ENCODE measurements at places on chromosomes 2 and 18.

- DNase-seq, result no peak
Observed at GRCh38 chr2:138665937-138666336, 114.3 kb downstream of the NXPH2 start.

DNA sequence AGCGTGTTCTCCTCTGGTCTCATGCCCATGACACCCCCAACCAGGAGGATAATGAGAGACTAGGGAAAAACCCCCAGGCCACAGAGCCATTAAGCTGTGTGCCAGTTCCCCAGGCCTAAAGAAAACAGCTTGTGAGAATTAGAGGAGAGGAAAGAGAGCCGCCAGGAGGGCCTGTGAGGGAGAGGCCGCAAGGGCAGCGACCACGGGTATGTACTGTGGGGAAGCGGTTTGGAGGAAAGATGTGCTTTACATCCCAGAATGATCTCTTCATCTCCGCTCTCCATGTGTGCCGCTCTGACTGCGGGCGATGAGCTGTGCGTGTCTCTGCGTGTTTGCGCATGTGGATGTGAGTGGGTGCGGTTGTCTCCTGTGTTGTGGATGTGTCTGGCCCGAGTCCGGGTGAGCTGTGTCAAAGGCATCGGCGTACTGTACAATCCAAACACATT lies 82.9 kb downstream of the DYSF start:
- no peak for DNase-seq

GRCh38 chr2:221337957-221338685 lies 234.0 kb downstream of the EPHA4 start:
- no peak for DNase-seq

DNA sequence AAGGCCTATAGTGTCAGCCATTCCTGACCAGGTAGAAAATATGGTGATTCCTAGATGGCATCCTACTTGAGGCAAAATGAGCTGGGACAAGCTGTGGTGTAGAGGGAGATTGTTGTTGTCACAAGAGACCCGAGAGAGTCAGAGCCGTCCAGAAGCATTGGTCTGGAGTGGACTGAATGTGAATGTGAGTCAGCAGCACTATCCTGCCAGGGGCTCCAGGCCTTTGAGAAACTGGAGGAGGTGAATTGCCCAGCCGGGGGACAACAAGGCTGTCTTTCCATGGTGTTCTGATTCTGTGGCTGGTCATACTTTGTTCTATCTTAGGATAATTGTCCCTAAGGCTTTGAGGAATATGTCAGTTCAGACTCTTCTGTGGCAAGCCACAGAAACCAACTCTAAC lies 29.4 kb upstream of the EIF2AK3 start:
- no peak for DNase-seq

- no peak for DNase-seq
Observed at GRCh38 chr18:60898111-60898510, 435.1 kb upstream of the CDH20 start.

- no peak for DNase-seq
Observed at GRCh38 chr18:8960740-8961657, 141.5 kb upstream of the NDUFV2 start.

GRCh38 chr2:203722411-203722810 lies 16.0 kb downstream of the CD28 start:
- no peak for DNase-seq

- no peak for DNase-seq
Observed at GRCh38 chr18:74430231-74430630, 26.9 kb downstream of the DIPK1C start.

GRCh38 chr18:7577706-7578105 lies 10.6 kb downstream of the PTPRM start:
- no peak for DNase-seq

- DNase-seq, result no peak
Observed at GRCh38 chr2:425947-426346, 138.1 kb upstream of the ALKAL2 start.

GRCh38 chr2:134714228-134714627 lies 4.6 kb downstream of the TMEM163 start:
- no peak for DNase-seq

- no peak for DNase-seq
Observed at GRCh38 chr2:240821429-240821778, 1.4 kb upstream of the KIF1A start.

- no peak for DNase-seq
Observed at GRCh38 chr2:112923237-112923966, 12.4 kb downstream of the IL37 start.

DNA sequence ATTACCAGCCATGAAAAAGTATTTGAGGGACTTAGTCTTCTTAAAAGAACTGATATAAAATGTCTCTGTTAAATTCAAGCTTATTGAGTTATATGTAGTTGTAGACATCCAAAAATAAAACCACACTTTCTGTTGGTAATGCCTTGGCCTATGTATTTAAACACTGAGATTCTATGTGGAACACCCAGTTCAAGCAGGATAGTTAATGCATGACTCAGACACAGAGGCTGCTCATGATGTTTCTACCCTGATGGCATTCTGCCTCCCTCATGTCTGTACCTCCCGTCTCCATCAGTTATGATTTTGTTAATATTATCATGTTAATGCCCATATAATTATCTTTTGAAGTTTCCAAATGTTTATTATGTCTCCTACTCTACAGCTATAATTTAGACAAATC lies 164.5 kb downstream of the XIRP2 start:
- DNase-seq, result no peak

DNA sequence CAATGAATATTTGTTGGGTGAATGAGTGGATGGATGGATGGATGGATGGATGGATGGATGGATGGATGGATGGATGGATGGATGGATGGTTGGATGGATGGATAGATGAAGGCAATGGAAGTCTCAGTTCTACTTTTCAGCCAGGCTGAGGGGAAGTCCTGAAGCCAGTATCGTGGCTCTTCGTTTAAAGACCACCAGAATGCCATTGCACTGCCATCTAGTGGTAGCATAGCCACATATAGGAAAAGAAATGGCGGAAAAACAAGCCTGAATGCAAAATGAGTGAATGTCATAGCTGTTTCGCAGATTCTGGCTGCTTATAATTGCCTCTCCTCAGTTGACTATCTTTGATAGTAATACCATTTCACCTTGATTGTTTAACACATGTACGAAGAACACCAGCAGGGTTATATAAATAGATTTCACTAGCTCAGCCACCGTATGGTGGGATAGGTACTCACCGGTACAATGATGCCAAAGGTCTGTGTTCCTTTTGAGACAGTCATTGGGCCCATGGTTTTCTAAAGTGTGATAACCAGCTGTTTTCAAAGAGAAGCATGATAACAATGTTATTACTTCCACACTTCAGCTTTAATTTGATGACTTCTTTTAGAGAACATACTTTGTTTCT lies 62.3 kb upstream of the GREB1L start:
- DNase-seq, result peak; percentile 40

DNA sequence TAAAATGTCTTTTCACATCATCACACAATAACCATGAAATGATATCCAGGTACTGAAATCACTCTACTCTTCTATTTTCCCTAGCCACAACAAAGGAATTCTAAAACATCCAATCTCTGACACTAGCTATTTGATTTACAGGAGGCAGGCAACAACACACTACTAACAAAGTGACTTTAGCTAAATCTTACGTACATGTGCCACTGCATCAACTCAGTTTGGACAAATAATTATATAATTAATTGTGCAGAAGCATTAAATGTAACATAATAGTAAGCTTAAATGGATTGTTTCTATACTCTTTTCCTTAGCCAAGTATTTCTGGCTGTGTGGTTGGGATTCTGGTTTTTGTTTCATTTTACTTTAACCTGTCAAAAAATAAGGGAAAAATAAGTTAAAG lies 192.4 kb downstream of the AFF3 start:
- no peak for DNase-seq

- DNase-seq, result no peak
Observed at GRCh38 chr2:60926741-60927552, 45.6 kb downstream of the REL start.

GRCh38 chr2:40751981-40752380 lies 300.1 kb upstream of the SLC8A1 start:
- DNase-seq, result no peak

DNA sequence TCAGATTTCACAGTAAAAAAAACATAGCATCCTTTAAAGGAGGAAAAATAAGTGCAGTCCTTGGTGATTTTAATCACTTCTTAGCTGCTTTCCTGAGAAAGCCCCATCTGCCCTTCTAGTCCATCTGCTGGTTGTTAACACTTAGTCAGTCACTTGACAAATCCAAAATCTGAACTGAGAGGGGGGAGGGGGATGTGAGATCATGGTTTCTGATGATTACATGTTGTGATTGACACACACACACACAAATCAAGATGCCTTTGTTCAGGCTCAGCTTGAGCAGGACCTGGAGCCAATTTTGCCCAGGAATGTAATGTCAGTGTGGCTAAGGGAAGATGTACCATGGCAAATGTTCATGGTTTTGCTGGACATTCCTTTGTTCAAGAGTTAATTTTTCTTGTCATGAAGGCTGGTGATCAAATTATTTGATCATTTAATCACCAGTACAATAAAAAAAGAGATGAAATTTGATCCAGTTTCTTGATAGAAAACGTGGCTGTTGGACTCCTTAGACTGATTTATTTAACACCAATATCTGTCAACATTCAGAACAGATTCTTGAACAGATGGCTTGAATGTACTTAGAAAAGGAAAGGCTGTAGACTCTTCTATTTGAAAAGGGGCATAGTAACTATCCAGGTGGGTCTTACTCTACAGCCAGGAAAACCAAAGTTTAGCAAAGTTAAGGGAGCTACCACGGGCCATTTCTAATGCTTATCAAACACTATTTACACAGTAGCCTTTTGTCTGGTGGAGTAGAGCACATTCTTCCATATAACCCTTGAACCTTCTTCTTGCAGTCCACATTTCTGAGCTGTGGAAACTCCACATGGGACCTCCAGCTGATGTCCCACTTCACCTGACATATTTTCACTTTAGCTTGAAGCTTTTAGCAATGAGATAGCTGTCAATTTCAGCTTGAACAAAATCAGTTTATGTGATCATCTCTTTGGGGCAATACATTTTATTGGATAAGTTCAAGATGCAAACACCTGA lies 408.7 kb downstream of the PIK3C3 start:
- no peak for DNase-seq

- DNase-seq, result no peak
Observed at GRCh38 chr2:69939722-69940121, 21.7 kb downstream of the ASPRV1 start.

- no peak for DNase-seq
Observed at GRCh38 chr2:101006065-101006715, 4.1 kb downstream of the RPL31 start.

Data from hematopoietic multipotent progenitor cell treated with erythropoietin and hydrocortisone succinate and interleukin-3 and kit ligand, for 17 days (in vitro differentiated cells).